ENCODE measurements at places on chromosomes 3 and 15.
A peak's percentile ranks its signal among the peaks of the same experiment; 100 is the strongest.

GRCh38 chr3:16890597-16891333 is 6.0 kb downstream of the PLCL2 start:
- DNase-seq = no peak

- DNase-seq = no peak
Observed at GRCh38 chr3:71702131-71703024, 22.8 kb downstream of the EIF4E3 start.

DNA sequence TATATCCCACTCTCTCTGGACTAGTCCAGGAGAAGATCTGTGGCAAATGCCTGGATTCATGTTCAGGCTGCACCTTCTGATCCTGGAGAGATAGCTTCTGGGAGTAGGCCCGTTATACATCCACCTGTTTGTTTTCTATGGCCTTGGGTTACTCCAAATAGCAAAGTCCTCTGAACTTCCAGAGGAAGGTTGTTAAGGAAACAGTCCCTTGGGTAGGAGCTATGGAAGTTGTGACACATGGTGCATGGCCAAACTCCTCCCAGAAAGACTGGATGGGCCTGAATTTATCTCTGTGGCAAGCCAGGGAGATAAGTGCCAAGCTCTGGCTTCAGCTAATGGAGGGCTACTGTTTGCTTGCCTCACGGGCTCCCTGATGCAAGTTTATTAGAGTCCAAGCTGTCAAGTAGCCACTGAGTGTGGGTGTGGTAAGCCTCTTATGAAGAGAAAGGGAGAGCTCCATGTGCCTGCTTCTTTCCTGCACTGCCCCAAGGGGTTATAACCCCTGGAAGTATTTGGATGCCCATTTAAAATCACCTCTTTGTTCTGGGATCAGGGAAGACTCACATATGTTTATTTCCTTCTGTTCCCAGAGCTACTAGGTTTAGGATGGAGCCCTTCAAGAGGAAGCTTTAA is 328.7 kb upstream of the ATP11B start:
- DNase-seq = no peak

DNA sequence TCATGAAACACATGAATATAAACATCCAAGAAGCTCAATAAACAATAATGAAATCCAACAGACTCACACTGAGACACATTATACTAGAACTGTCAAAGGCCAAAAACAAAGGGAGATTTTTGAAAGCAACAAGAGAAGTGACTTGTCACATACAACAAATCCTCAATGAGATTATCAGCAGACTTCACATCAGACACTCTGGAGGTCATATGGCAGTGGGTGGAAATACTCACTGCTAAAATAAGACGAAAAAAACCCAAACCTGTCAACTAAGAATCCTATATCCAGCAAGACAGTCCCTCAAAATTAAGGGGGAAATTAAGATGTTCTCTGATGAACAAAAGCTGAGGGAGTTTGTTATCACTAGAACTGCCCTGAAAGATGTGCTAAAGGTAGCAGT is 125.4 kb upstream of the MELTF start:
- DNase-seq = no peak

- DNase-seq = no peak
Observed at GRCh38 chr3:111081008-111081545, 9.5 kb downstream of the NECTIN3 start.

- DNase-seq = no peak
Observed at GRCh38 chr3:112817271-112817670, 29.4 kb downstream of the CD200R1L start.

DNA sequence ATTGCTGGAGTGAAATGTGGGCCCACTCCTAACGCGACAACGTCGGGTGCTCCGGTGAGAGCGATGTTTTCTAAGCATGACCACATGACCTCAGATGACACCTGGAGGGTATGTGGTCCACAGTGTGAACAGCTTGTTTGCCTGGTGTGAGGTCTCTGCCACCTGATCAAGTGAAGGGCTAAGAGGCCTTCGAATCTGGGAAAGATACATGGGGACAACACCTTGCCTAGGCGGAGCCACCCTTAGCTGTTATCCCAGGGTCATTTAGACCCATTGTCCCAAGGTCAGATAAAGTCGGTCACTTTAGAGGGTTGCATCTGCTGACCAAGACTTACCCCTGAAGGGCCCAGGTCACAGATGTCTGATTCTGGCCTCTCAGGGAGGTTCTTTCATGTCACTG is 34.9 kb upstream of the ALDH1A3 start:
- no peak for DNase-seq

DNA sequence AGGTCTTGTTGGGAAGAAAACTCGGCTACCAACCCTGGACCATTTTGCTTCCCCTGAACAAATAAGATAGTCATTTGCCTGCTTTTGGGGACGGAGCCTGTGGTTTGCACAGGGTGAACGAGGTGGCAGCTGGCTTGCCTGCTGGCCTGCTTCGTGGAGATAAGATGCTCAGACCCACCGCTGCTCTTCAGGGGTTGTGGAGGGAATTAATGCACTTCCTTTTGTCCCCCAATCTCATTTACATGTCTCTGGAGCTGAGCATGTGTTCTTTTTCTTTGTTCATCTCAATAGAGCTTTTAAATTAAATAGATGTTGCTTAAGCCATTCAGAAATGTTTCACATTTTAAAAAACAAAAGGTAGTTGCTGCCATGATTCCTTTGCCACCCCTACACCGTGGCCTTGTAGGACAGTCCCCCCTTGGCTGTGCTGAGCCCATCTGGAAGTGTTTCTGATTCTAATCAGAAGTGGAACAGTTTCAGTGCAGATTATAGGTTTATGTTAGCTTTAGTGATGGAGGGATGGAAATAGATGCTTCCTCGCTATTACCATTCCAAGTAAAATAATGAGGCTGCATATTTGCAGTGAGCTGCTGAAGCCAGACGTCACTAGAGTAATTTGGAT is 25.6 kb downstream of the APBA2 start:
- DNase-seq = no peak

- DNase-seq = no peak
Observed at GRCh38 chr3:114499976-114500375, 206.1 kb downstream of the TIGIT start.

DNA sequence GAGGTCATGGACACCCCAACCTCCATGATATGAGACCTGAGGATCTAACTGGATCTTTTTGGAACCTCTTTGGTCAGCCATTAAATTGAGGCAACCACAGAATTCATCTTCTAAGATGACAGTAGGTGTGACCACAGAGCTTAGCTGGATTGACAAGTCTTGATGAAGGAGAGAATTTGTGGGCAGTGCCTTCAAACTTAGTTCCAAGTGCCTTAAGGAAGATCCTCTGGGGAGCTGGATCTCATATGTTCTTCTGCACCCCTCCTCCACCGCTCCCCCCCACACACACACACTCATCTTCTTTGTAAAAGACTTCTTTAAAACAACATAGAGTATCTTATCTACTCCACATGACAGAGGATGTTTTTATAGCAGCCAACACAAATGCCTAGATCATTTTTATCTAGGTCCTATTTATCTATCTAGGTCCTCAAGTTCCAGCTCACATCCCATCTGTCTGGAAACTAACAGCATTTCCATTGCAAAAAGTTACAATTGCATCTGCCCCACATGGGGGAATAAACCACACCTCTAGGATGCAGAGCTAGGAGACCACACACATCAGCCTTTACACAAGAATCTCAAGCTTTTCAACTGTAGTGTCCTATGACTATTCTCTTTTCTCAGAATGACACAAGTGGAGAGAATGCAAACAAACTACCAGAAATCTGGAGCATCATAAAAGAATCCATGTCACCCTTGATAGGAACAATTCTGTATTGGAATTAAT is 37.4 kb downstream of the WWTR1 start:
- DNase-seq = no peak

- no peak for DNase-seq
Observed at GRCh38 chr3:39189150-39189958, 3.0 kb downstream of the XIRP1 start.

DNA sequence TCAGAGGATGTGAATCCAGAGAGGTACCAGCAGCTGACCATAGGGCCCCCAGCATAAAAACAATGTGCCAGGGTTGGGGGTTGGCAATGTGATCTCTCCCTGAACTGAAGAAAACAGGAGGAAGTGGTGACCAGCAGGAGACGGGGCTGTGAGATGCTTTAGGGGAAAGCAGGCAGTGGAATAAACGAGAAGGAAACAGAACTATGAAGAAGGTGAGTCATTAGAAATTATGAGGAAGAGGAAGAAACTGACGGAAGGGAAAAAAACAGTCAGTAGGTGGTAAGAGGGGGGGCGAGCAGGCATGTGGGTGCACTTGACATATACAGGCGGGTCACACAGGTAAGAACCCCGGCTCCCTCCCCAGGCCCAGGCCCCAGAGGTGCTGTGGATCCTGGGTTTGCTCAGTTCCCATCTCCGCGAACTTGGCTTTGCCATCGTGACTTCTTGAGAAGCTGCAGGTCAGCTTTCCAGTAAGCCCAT is 42.2 kb upstream of the B3GNT5 start:
- peak; percentile 6 for DNase-seq

DNA sequence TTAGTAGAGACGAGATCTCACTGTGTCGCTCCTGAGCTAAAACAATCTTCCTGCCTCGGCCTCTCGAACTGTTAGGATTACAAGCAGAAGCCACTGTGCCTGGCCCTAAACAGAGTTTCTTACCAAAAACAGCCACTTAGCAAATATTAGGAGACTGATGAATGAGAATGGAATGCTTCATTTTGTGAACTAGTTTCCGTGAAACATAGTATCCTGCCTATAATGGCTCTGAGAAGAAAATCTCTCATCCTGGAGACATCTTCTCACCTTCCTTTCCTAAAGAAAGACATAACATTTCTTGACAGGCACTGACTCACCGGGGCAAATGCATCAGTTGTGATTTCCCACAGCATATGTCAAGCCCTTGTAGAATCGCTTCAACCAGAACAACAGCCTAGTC is 44.9 kb downstream of the GJD2 start:
- no peak for DNase-seq

- no peak for DNase-seq
Observed at GRCh38 chr3:133366921-133367320, 32.9 kb upstream of the BFSP2 start.

- no peak for DNase-seq
Observed at GRCh38 chr3:50132421-50133282, 22.5 kb upstream of the SEMA3F start.

GRCh38 chr3:52108302-52109232 is 45.7 kb downstream of the POC1A start:
- peak; percentile 65 for DNase-seq

- DNase-seq = no peak
Observed at GRCh38 chr3:23591374-23591773, 214.4 kb upstream of the UBE2E1 start.

GRCh38 chr3:9806137-9806536 is 3.9 kb upstream of the TTLL3 start:
- DNase-seq = no peak

GRCh38 chr15:83208367-83208661 is 691 bp upstream of the HDGFL3 start:
- DNase-seq = no peak

GRCh38 chr3:14726441-14726780 is 51.5 kb downstream of the C3orf20 start:
- DNase-seq = no peak

DNA sequence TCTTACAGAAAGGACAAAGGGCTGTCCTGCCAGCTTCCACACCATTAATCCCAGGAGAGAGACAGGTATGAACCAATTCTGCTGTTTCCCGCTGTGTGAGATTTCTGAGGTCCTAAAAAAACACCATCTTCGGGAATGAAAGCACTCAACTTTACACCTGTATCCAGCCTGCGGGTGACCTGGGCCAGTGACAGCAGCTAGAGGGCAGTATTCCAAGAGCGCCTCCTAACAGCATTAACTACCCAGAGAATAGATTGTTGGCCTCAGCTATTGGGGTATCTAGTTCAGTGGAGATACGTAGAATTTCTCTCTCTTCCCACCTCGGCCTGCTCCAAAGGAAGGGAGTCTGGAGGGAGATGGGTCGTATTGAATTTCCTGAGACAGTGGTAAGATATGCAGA is 55.1 kb downstream of the WDR76 start:
- DNase-seq = no peak
